ENCODE measurements at places on chromosomes 4 and X.

GRCh38 chr4:165612936-165613335 lies 234.1 kb downstream of the CPE start:
- no peak for DNase-seq

DNA sequence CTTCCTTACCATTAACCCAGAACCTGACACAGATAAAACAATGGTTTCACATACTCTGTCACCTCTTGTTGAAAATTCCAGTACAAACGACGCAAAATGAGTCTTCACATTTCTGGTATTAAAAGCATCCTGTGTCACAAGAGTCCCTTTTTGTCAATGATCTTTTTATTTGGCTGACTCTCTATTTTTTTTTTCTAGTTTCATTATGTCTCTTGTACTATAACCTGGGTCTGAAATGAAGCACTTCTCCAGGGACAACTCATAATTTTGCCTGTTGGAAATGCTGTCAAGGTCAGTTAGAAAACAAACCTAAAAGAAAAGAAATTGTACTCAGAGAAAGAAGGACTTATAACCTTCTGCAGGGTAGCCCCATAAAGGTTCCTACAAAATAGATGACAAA lies 93.1 kb downstream of the NR3C2 start:
- no peak for DNase-seq

DNA sequence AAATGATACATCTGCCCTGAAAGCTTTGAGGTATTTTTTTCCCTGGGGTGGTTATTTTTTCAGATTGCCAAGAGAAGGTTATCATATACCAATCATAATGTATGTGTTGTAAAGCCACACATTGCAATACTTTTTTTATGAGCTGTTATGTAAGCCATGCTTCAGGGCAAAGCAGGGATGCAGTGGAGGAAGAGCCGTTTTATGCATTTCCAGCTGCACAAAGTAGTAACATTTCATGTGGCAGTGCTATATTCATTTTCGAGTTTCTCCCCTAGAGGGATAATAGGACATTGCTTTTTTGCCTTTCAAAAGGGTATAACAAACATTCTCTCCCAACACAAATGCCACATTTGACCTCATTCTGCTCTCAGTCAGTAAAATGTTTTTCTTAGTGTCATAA lies 68.5 kb downstream of the GALNT7 start:
- DNase-seq: no peak

DNA sequence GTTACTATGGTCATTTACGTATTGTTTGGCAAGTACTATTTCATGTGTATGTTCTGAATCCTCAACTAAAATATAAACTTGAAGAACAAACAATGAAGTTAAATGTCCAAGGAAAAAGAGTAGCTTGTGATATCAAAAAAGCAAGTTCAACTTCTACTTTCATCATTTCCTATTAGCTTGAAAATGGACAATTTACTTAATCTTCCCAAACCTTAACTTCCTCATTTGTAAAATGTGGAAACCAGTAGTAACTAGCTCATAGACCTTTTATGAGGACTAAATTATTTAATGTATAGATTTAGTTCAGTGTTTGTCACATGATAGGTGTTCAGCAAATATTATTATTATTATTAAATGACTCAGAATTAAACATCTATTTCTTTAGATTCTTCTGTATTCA lies 276.8 kb upstream of the TET2 start:
- DNase-seq: no peak

- no peak for DNase-seq
Observed at GRCh38 chrX:128464116-128464515, 411.9 kb upstream of the ACTRT1 start.

GRCh38 chrX:16120431-16120830 lies 2.9 kb upstream of the GRPR start:
- DNase-seq: no peak

GRCh38 chr4:54723820-54724219 lies 66.1 kb downstream of the KIT start:
- DNase-seq: no peak

GRCh38 chrX:150700107-150700506 lies 6.9 kb downstream of the MTMR1 start:
- no peak for DNase-seq

GRCh38 chr4:7593646-7594412 lies 159.1 kb upstream of the PSAPL1 start:
- no peak for DNase-seq

DNA sequence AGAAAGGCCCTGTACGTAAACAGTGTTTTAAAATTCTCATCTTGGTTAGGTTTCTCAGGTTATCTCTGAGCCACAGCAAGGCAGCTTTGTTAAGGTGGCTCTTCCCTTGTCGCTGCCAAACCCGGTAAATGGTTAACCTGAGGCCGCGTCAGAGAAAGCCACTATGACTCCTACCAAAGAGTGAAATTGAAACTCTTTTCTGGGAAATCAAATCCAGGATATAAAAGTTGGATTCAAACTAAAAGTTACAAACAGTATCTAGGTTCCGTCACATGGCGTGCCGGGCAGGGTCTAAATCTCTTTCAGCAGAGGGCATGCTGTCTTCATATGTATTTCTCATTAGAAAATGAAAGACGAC lies 433 bp downstream of the MMAA start:
- peak; percentile 70 for DNase-seq

DNA sequence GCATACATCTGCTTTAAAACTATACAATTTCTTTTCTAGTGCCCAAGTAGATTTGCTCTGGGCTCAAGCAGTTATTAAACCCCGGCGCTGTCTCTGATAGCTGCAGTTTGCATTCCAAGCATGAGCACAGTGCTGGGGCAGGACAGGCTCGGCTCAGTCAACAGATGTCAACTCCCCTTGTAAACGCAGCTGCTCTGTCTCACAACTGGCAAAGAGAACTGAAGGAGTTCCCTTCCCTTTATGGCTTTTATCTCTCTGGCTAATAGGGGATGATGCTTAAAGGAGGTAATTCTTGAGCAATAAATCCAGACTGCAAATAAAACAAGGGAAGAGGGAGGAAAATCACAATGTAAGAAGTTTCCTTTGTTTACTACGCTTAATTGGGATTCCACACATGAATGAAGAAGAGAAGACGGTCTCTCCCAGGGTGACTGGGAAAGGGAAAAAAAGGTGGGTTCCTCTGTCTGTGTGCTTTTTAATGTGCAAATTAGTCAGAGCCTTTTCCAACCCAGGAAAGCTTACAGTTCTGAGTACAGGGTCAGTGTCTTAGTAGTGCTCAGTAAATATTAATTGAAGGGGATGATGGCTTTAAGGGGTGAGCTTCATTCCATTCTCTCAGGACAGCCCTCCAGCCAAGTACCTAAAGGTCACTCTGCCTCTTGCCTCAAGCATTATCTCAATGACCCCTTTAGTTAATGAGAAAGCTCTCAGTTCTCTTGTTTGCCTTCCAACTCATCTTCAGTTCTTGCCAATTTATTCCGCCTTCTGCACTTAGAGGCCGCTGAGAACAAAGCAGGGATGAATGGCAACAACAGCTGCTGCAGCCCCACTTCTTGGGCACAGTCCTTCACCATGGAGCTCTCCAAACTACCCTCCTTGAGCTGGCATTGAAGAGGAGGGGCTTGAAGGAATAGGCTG lies 155.7 kb upstream of the JADE1 start:
- no peak for DNase-seq

DNA sequence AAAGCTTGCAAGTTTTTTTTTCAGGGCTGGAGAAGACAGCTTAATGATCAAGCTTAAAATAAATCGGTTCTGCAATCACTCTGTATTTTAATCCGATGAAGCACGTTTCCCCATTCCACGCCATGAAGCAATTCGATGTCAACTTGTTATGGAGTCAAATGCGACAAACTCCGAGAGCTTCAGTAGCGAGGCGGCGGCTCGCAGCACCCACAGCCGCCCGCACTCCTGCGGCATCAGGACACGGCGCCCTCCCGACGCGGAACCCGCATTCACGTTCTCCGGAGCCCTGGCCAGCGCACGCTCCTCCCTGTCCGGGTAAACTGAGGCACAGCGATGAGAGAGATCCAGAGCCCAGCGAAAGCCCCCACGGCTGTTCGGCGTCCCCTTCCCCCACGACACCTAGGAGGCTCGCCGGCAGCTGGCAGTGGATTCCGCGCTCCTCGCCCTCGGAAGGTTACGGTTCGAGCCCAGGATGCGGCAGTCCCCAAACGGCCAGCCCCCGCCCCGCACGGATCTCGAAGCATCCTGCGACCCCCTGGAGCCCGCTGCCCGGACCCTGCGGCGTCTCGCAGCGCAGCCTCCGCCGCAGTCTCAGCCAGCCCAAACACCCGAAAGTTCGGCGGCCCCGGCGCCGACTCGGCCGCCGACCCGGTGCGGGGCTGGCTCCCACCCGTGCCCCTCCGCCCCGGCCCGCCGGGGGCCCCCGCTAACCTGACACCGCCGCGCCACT lies 507 bp downstream of the MFAP3L start:
- no peak for DNase-seq
